Upper lobe of left lung (tissue), 6 donors: ENCODE measurements at places on chromosomes 2 and 18.
A peak's percentile ranks its signal among the peaks of the same experiment; 100 is the strongest.

GRCh38 chr2:185610301-185610700 lies 128.3 kb upstream of the FSIP2 start:
- DNase-seq, result no peak

GRCh38 chr2:226477221-226478108 lies 322.2 kb downstream of the IRS1 start:
- DNase-seq, result no peak

DNA sequence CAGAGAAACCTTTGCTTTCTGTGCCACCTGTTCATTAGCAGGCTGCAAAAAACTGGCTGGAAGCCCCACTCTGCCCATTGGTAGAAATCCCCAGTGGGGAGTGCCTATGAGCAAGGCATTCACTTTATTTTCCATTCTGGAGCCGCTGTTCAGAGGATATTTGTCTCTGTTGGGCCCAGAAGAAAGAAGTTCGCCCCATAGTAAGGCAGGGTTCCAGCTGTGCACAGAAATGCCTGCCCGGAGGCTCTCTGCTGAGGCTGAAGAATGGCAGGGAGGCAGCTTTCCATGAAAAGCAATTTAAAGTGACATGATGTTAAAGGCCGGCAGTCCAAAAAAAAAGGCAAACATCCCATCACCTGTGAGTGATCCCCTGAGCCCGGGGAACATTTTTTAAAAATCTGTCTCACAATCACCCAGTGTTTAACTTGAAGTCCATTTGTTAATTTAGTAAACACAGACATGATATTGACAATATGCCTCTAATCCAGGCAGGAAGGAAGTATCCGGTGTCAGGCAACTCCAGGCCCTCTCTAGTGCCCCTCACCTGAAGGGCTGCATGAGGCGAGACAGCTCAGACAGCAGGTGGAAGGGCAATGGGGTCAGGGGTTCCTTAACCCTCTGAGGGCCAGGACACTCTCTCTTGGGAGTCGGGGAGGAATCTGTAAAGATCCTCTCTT lies 265.1 kb upstream of the SIX2 start:
- no peak for DNase-seq

DNA sequence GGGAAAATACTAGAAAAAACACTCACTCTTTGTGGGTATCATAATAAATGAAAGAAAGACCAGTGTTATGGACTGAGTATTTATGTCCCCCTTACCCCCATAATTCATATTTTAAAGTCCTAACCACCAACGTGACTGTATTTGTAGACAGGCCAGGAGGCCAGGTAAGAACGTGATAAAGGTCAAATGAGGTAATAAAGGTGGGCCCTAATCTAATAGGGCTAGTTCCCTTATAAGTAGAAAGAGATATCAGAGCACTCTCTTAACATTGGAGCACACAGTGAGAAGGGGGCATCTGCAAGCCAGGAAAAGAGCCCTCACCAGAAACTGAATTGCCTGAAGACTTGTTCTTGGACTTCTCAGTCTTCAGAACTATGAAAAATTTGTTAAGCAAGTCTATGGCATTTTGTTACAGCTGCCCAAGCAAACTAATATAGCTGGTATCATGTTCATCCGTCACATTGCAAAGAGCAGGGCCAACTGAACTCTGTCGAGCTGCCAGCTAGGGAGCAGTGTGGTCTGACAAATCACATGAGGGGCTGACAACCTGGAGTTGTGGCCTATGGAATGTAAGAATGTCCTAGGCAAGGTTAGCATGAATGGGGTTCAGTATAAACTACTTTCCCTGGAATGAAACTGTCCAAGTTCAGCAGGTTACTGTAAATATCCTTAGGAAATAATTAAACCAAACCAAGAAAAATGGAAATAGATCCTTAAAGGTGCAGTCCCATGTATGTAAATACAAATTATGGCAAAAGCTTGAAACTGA lies 280.9 kb downstream of the ZNF385B start:
- no peak for DNase-seq

DNA sequence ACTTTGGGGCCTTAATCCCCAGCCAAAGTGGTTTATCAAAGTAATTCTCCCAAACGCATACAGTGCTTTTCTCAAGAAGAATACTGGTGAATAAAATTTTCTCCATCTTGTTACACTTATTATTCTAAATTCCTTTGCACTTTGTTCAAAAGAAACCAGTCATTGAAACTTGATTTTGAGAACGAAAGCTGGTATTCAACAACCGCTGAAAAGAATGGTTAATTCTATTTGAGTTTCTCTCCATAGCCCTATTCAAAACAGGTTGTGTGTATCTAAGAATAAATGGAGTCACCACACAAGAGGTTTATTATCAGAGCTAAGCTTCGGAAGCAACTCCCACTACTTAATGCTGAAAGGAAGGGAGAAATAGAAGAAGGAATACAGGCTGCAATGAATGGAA lies 117.7 kb downstream of the C1D start:
- DNase-seq, result no peak

GRCh38 chr2:198054299-198054698 lies 249.9 kb downstream of the PLCL1 start:
- DNase-seq, result no peak

- no peak for DNase-seq
Measured at GRCh38 chr2:38448692-38449410, 71.8 kb upstream of the ATL2 start.

- DNase-seq, result peak; percentile 72
Measured at GRCh38 chr2:46521215-46521683, 41.9 kb downstream of the TMEM247 start.

DNA sequence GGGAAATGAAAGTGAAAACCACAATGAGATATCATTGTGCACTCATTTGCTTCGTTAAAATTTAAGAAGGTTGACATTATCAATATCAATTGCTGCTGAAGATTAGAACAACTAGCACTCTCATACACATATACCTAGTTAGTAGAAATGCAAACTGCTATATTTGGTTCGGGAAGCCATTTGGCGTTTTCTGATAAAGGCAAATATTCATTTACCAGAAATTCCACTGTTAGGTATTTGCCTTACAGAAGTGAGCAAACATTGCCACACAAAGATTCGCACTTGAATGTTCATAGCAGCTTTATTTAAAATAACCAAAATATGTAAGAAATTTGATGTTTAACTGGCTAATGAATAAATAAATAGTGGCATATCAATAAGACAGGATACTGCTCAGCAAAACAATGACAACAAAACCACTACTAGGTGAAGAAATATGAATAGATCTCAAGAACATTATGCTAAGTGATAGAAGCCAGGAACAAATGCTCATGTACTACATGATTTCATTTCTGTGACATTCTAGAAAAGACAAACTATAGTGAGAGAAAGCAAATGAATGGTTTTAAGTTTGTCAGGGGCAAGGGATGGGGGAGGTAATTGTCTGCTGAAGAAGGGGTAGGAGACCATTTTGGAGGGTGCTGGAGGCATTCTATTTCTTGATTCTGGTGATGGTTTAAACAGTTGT lies 387.8 kb downstream of the PTH2R start:
- no peak for DNase-seq

- DNase-seq, result no peak
Measured at GRCh38 chr2:207676827-207677354, 34.5 kb upstream of the CCNYL1 start.

DNA sequence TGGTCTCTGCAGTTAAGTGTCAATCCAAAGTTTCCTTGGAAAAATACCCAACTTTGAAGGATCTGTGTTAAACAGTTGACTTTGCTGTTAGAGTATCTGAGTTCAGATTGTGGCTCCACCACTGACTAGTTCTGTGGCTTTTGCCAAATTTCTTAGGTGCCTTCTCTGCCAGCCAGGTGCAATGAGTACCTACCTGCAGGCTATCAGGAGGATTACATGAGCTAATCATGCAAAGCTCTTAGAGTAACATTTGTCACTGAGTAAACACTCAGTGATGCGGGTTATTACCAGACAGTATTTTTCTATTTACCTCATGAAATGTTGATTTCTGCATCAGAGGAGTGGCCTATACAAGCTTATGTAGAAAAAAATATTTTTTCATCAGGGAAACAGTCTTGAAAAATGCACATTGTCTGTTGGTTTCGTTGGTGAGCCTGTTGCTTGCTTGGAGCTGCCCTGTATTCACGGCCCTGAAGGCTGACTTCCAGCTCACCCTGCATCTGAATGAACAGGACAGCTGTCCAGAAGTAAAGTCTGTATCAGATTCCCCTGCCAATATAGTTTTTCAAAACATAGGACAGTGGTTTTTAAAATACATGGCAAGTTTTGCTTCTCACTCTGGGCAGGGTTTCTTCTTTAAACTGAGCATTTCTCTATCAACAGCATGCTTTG lies 235.1 kb downstream of the CDCA7 start:
- DNase-seq, result no peak

DNA sequence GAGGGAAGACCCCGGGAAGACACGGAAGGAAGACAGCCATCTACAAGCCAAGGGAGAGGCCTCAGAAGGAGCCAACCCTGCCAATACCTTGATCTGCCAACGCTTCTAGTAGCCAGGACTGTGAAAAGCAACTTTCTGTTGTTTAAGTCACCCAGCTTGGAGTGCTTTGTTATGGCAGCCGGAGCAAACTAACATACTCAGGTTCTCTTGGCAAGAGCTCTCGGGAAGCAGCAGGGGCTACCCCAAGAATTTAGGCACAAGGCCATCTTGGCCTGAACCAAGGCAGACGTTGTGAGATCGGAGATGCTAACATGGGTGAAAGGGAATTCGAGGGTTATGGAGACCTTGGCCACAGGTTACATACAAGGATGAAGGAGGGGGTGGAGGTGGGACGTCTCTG lies 78.6 kb upstream of the KLHL29 start:
- DNase-seq, result no peak

DNA sequence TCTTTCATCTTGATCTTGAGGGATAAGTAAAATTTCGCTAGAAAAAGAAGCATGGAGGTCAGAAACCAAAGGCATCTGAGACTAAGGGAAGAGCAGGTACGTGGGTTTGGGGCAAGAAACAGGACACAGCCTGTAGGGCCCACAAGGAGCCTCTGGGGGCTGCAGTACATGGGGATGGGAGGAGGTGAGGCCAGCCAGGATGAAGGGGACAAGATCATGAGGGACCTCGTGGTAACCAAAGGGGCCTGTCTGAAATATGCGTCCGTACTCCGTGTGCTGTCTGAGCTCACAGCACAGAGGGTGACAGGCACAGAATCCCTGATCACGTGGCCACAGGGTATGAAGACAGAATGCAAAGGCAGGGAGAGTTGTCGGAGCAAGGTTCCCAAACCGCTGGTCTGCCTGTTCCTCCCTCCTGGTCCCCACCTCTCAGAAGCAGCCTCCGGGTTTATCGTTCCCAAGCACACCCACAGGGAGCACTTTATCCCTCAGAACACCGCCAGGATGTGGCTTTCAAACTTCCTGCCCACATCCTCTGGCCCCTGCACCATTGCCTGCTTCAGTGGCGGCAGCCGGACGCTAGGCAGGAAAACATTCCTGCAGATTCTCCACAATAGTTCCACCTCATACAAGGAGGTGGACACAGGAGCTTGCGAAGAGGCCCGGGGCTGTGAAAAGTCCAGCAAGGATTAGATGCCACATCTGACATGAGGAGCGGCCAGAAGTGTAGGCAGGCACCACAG lies 12.0 kb downstream of the TMEM163 start:
- DNase-seq, result no peak

GRCh38 chr2:224444783-224445182 lies 42.9 kb upstream of the FAM124B start:
- no peak for DNase-seq

DNA sequence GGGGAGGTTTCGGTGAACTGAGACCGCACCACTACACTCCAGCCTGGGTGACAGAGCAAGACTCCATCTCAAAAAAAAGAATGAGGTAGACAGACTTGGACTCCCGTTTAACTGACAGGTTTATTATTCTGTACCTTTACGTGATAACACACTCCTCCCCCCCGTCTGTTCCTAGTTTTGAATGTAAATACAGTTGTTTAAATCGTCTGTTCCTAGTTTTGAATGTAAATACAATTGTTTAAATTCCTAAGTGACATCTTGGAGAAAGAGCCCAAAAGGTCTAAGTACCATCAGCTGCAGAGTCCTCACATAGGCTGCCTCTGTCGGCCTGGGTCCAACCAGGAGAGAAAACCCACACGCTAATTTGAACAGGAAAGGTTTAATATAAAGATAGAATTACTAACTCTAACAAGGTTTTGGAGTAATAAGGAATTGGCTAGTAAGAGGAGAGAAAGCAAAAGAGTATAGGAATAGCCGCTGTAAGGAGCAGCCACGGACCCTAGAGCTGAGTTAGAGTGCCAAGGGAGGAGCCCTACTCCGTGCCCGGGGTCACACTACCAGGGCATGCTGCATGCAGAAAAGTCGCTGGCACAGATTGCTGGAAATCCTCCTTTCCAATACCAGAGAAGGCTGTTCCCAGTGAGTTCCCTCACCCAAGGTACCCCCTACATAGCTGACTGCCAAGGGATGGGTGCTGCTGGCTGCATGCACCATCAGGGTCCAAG lies 83.5 kb upstream of the RANBP2 start:
- no peak for DNase-seq

DNA sequence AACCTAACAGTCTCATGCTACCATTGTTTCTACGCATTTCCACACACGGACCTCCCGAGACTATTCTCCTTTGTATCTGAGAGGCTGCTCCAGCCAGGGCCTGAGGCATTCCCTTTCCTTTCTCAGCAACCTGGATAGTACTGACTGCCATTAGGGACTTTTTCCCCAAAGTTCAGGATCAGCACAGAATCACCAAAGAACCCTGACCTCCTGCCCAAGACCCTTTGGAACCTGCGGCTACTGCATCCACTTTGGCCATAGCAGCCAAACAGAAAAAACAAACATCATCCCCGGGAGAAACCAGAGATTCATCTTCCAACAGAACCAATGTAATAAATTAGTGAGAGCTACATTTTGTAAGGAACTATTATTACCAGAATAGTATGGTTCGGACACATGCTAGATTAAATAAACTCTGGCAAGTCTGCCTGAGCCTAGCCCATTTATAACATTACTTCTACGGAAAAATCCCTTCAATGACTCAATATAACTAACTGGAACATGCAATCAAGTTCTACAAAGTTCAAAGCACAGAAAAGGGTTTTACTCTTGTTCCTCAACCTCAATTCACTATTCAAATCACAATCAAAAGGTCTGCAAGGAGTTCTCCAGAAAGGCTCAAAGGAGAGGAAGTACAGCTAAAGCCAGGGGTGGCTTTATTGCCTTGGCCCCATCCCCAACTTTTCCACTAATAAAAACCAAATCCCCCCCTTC lies 51.8 kb downstream of the LPIN2 start:
- no peak for DNase-seq

DNA sequence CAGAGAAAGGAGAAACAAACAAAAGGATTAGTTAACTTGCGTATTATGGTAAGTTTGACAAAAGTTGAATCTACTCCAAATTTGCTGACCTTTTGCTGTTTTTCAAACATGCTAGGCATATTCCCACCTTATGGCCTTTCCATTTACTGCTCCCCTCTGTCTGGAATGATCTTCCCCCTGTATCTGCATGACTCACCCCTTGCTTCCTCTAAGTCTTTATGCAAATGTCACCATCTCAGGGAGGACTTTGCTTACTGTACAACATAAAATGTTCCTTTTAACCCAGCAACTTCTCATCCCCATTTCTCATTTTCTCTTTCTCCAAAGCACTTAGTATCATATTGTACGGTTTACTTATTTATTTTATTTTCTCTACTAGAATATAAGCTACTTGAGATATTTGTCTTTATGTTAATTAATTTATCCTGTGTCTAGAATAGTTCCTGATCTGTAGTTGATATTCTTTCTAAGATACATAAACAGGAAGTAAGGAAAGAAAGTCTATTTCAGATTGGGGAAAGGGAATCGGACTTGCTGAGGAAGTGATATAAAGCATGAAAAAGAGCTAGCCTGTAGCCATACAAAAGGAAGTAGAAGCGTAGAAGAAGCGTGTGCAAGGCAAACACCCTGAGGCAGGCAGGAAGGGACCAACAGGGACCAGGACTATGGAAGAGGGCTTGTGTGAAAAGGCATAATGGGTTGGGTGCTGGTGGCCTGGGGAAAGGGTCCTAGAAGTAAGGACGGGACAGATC lies 144.9 kb upstream of the ERBB4 start:
- DNase-seq, result no peak
